ENCODE measurements at places on chromosomes 11 and 22.

GRCh38 chr22:45008186-45008681 is 1.6 kb downstream of the PHF21B start:
- no peak for DNase-seq

DNA sequence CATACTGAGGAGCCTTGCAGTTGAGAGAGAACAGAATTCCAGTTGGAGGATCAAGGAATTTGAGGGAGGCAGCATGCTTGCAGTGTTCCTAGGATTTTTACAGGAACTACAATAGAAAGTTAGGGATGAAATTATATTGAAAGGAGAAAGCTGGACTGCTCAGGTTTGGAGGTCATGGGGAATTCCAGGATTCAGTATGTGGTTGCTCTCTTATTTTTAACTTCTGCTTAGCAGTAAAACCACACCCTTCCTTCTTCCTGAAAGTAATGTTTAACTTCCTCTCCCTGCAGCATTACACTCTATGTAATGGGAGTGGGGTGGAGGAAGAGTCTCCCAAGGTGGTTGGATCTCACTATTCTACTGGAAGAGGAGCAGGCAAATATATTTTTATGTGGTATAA is 31.3 kb downstream of the CTNND1 start:
- no peak for DNase-seq

- no peak for DNase-seq
Measured at GRCh38 chr11:101127699-101128570, 1.7 kb downstream of the PGR start.

GRCh38 chr22:39097098-39098020 is at the start of gene APOBEC3H:
Gene APOBEC3H, plus strand, starts transcription at chr22:39097244. Its CDS starts 3,035 bp downstream, at chr22:39100279.
- no peak for DNase-seq

DNA sequence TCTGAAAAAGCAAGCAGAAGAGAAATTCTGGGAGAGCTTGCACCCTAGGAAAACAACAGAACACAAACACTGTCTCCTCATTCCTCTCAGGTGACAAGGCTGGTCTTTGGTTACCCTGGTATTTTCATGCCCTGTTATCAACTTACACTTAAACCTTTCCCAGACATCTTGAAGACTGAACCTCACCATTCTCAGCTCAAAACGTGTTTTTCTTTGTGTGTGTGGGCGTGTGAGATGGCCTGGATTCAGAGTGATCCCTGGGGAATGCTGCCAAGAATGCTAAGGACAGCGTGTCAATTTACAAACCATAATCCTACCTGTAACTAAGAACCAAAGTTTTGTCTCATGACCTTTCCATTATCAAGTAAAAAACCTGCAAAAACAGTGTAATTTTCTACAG is 33.3 kb downstream of the ELF5 start:
- no peak for DNase-seq

- DNase-seq = no peak
Measured at GRCh38 chr11:20937826-20938225, 268.4 kb downstream of the NELL1 start.

DNA sequence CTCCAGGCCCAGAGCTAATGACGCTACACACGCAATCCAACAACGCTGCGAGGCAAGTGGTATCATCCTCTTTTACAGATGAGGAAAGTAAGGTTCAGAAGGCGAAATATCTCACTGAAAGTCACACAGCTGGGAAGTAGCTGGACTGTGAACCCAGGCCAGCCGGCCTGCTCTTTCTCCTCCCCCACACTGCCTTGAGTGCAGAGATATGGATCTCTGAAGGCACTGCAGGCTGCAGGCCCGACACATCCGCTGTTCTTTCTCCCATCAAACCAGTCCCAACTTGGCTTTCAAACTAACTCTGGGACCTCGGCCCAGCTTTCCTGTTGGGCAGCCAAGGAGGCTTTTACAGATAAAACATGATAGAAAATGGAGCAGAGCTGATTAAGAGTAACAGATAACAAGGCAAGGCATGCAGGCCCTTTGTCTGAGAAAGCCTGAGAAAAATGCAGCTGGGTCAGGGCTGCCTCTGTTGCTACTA is 64.0 kb upstream of the PTPRJ start:
- no peak for DNase-seq

DNA sequence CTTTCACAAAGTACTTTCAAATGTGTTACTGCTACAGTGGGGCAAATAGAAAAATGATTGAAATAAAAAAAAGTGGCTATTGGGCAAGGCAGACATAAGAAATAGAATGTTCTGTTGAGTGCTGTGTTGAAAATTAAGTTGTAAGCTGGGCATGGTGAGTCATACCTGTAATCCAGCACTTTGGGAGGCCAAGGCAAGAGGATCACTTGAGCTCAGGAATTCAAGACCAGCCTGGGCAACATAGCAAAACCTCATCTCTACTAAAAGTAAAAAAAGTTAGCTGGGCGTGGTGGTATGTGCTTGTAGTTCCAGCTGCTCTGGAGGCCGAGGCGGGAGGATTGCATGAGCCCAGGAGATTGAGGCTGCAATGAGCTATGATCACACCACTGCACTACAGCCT is 26.9 kb upstream of the LDHA start:
- DNase-seq = no peak

- no peak for DNase-seq
Measured at GRCh38 chr11:10551290-10551592, 10.3 kb upstream of the RNF141 start.

- DNase-seq = no peak
Measured at GRCh38 chr11:28089378-28089777, 18.6 kb downstream of the KIF18A start.

- DNase-seq = no peak
Measured at GRCh38 chr11:103773537-103773936, 262.9 kb upstream of the DDI1 start.

- no peak for DNase-seq
Measured at GRCh38 chr11:128723531-128723930, 29.7 kb downstream of the FLI1 start.

- no peak for DNase-seq
Measured at GRCh38 chr11:44471603-44472002, 93.9 kb upstream of the CD82 start.

Measured in AG20443 (cell line).